ENCODE measurements at places on chromosomes 12 and 14.

GRCh38 chr12:19025582-19025981 is 104.0 kb upstream of the PLEKHA5 start:
- DNase-seq = no peak

- DNase-seq = no peak
Measured at GRCh38 chr14:56195704-56196103, 77.5 kb downstream of the PELI2 start.

DNA sequence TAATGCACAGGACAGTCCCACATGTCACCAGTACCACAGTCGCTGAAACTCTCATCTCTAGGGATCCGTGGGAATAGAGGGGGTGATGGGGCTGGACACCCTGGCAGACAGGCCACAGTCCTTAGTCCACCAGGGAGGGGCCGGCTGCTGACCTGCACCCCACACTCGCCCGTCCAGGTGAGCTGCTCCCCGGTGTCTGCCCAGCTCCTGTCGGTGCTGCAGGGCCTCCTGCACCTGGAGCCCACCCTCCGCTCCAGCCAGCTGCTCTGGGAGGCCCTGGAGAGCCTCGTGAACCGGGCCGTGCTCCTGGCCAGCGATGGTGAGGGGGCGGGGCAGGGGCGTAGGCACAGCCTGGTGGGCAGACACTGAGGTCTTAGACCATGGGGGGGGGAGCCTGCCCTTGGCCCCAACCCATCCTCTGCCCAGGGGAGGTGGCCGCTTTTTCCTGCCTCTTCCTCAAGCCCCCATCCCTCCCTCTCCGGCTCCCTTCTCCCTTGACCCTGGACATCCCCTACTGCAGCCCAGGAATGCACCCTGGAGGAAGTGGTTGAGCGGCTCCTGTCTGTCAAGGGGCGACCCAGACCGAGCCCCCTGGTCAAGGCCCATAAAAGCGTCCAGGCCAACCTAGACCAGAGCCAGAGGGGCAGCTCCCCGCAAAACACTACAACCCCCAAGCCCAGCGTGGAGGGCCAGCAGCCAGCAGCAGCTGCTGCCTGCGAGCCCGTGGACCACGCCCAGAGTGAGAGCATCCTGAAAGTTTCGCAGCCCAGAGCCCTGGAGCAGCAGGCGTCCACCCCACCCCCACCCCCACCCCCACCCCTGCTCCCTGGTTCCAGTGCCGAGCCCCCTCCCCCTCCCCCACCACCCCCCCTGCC is 17.1 kb upstream of the ADSS1 start:
- DNase-seq = no peak

GRCh38 chr14:65222440-65222858 is 120.1 kb upstream of the MAX start:
- DNase-seq = peak; percentile 39

DNA sequence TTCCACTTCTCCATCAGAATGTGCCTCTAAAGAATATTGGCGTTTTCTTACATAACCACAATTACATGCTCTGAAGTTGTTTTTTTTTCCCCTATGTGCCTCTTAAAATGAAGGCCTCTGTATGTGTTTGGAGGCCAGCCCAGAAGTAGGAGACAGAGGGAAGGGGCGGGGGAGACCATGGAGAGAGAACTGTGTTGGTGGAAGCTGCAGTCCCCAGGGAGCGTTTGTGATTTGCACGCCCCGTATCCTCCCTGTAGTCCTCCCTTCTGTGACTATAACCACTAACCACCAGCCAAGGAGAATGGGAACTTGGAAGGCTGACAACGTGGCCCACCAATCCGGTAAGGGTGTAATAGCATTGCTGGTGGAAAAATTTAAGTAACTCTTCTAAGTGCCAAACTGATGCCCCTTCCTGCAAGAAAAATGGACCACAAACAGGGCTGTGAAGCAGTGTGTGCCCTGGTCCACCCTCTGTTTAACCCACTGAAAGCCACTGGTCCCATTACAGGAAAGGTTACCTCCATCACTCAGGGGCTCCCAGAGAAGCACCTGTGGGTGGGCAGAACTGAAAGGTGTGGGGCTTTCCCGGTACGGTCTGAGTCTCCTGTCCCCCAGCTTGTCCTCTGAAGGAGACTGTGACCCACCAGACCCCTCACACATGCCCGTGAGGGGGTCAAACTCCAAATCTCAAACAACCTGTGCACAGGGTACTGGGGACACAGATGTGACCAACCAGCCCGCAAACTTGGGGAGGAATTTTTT is 36.8 kb downstream of the CCDC88C start:
- DNase-seq = no peak

GRCh38 chr12:63893170-63893569 is 48.7 kb downstream of the SRGAP1 start:
- DNase-seq = no peak

GRCh38 chr14:92254786-92255185 is 68.2 kb upstream of the SLC24A4 start:
- no peak for DNase-seq

- DNase-seq = no peak
Measured at GRCh38 chr14:98494582-98494981, 777.4 kb downstream of the BCL11B start.

GRCh38 chr14:43483415-43483814 is 1023.7 kb downstream of the FSCB start:
- DNase-seq = no peak

DNA sequence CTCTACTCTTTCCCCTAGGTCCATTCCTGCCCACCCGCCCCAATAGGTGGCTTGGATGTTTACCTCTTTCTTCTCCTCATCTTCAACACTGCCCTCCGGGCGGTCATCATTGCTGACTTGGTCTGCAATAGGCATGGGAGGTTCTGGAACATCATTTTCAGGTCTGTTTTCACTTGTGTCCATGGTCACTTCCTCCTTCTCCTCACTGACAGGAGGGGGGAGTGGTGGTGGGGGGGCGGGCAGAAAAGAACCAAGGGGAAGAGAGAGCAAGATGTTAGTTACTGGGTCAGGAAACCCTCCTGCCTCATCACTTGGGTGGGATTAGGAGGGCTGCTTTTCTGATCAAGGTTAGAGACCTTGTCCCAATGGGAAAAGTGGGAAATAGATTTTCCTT is 12.1 kb upstream of the CDH24 start:
- DNase-seq = no peak

GRCh38 chr12:113322343-113322742 is 12.6 kb downstream of the SLC8B1 start:
- no peak for DNase-seq

DNA sequence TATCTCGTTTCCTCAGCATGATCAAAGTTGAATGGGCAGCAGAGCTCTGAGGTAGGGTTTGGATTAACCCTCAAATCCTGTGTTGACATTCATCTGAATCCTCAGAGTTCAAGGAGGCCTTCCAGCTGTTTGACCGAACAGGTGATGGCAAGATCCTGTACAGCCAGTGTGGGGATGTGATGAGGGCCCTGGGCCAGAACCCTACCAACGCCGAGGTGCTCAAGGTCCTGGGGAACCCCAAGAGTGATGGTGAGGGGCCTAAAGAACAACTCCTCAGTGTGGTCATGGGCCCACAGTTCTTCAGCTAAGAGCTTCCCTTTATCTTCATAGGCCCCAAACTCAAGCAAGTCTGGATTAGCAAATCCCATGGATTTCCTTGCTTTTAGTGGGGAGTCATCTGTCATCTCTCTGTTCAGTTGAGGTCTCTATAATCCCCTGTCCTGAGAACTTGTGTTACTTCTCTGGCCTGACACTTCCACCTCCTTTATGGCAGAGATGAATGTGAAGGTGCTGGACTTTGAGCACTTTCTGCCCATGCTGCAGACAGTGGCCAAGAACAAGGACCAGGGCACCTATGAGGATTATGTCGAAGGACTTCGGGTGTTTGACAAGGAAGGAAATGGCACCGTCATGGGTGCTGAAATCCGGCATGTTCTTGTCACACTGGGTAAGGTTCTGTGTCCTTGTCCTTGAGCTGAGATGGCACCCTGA is 1.5 kb downstream of the MYL6 start:
- DNase-seq = no peak

DNA sequence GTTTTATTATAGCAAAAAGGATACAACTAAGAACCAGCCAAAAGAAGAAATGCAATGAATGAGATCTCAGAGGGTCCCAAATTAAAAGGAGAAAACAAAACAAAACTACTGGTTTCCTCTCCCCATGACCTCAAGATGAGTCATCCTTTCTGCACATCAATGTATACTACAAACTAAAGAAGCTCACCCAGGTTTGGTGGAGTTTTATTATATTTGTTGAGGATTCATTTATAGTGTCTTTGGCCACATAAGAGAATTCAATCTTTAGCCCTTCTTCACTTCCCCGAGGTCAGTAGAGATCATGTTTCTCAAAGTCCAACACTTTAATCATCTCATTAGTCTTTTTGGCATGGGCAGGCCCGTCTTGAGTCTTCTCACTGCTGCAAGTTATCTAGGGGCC is 210.6 kb downstream of the SLC6A15 start:
- no peak for DNase-seq

GRCh38 chr12:6384499-6385436 is 806 bp downstream of the LTBR start:
- no peak for DNase-seq

- DNase-seq = no peak
Measured at GRCh38 chr14:91140672-91141071, 26.8 kb downstream of the DGLUCY start.

GRCh38 chr14:75648066-75648838 is 12.4 kb downstream of the ERG28 start:
- DNase-seq = no peak

DNA sequence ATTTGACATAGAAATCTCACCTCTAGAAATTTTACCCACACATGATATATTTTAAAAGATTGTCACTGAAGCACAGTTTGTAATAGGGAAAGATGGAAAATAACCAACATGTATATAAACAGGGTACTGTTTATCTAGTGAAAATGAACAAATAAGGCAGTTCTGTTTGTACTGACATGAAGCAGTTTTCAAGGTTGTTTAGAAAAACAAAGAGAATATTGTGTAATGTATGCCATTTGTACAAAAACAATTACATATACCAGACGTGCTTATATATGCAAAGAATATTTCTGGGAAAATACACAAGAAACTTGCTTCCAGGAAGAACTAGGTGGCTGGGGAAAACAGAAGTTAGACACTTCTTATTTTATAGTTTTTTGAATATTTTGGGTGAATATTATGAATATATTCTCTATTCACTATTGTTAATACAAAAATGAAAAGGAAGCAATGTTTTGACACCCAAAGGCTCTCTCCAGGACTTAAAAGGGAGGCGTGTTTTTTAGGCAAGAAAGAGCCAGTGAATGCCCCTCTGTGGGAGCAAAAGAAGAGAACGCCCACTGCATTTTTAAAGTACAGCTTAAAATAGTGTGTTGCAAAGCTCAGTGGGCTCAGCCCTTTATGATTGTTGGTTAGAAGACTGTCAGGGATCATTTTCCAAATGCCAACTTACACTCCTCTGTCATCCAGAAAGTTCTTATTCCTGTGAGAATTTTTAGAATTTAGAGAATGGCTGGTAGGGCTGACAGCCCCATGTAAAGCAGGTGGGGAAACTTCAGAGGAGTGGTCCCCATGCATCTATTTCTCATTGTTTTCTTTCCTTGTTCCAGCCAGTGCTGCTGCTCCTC is 59.6 kb upstream of the FERMT2 start:
- DNase-seq = no peak

DNA sequence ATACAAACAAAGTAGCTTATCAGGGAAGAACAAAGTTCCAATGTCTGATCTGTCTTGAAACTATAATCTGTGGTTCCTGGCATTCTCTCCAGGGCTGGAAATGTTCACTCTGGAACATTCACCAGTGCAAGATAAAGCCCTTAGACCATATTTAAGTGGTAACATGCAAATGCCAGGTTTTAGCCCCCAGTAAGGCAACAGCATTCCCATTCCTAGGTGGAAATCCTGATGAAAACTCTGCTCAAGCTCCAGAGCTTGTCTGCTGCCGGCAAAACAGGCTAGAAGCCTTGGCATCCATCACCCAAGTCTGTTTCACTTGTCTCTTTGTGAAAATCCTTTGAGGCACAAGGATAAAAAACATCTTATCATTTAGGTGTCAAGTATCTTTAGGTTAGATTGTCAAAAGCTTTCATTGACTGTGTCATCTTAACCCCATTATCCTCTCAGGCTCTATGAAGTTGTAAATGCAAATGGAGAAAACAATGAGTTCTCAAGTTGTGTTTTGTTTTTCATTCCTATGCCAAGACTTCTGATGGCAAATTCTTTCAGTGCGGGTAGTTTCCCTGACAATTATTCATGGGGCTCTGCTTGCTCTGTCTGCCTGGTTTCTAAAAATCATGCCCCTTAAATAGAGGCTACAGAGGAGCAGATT is 344.7 kb downstream of the NELL2 start:
- DNase-seq = no peak

DNA sequence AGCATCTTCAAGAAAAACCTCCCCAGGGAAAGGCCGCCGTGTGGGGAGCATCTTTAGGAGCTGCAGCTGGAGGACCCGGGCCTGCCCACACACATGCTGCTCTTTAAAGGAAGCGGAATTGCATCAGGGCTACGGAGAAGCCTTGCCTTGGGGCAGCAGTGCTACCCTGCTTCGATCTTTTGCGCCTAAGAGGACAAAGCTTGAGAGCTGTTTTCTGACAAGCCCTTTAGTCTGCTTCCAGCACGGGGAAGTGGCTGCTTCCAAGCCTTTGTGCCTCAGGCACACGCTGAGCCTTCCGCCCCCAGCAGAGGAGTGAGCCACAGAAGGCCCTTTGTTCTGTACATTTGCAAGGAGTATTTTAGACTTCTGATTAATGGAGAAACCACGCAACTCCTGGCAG is 31.5 kb downstream of the COA8 start:
- no peak for DNase-seq

DNA sequence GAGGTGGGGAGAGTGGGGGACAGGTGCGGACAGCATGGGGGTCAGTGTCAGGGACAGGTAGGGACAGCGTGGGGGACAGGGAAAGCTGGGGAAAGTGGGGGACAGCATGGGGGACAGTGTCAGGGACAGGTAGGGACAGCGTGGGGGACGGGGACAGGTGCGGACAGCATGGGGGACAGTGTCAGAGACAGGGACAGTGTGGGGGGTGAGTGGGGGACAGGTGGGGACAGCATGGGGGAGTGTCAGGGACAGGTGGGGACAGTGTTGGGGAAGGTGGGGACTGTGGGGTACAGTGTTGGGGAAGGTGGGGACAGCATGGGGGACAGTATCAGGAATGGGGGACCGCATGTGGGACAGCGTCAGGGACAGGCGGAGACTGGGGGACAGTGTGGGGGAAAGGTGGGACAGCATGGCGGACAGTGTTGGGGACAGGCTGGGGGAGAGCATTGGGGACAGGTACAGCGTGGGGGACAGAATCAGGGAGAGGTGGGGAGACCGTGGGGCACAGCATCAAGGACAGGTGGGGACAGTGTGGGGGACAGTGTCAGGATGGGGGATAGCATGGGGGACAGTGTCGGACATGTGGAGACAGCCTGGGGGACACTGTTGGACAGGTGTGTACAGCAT is 96.1 kb downstream of the TMEM121 start:
- no peak for DNase-seq
